Right renal cortex interstitium (tissue), 3 donors: ENCODE measurements at places on chromosomes 13 and 19. TPM values are rescaled to one million over a fixed set of nuclear protein-coding genes. Genes with fewer than 3 reads are reported as not detected.

The LILRB1 gene
- 1.5 TPM for polyA plus RNA-seq

The ZNF665 gene
- polyA plus RNA-seq = 5.7 TPM

DNA sequence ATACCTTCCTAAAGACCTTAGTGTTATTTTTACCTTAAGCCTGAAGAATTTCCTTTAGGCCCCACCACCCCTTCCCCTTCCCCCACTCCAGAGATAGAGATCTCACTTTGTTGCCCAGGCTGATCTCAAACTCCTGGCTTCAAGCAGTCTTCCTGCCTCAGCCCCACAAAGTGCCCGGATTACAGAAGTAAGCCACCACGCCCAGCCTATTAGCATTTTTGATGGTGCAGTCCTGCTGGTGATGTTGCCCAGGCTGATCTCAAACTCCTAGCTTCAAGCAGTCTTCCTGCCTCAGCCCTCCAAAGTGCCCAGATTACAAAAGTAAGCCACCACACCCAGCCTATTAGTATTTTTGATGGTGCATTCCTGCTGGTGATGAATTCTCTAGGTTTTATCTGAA is 22.0 kb downstream of the ZNF567 start:
- DNase-seq = no peak

- no peak for DNase-seq
These were observed 10.6 kb upstream of the CEACAM21 start for GRCh38 chr19:41565379-41565720.

DNA sequence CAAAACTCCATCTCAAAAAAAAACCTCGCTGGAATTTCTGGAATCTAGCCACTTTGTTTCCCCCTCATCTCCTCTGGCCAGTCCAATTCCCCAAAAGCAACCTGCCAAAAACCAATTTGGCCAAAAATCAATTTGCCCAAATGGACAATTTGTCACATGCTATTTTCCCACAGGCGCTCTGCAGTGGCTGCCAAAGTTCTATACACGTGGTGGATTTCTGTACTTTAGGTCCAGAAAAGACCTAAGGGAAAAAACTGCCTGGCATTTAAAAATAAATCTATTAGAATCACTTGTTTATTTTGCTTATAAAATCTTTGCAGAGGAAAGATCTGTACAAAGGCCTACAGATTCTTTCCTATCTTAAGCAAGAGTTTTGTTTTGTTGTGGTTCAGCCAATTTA is 79.4 kb downstream of the MAP4K1 start:
- DNase-seq = no peak

DNA sequence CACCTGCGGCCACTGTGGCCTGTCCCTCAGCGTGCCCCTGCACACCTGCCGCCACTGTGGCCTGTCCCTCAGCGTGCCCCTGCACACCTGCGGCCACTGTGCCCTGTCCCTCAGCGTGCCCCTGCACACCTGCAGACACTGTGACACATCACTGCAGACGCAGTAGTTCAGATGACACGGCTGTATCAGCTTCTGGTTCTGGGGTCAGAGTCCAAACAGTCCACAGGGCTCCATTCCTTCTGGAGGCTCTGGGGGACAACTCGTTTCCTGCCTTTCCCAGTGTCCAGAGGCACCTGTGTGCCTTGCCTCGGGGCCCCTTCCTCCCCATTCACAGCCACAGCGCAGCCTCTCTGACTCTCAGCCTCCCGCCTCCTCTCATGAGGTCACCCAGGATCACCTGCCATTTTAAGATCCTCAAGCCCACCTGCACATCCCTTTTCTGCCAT is 5.5 kb downstream of the SF3A2 start:
- no peak for DNase-seq

GRCh38 chr19:47623151-47623920 is 14.4 kb downstream of the BICRA start:
- DNase-seq = no peak
